ELF-1 (cell line): ENCODE measurements at places on chromosomes 5 and 9.

- DNase-seq, result peak; percentile 32
Observed at GRCh38 chr9:8800196-8800595, 1000.6 kb upstream of the DMAC1 start.

DNA sequence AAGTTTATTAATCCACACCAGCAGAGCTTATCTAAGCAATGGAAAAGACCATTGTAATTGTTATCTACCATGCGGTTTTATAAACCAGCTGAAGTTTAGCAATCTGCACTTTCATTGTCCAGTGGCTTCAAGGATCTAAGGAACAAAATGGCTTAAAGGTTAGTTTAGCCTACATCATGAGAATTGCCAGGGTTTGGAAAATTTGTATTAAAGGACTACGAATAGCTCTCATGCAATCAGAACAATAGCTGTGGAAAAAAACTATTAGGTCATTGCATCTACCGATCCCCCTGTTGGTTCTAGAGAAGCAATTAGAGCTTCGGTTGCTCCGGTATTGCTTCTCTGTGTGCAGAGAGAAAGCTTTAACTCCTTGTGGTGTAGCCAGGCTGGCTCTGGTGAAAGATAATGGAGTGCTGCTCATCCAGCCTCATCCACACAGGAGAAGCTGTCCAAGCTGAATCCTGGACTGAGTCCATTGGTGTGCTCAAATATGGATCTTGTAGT is 86.3 kb upstream of the SLC12A2 start:
- DNase-seq, result no peak

DNA sequence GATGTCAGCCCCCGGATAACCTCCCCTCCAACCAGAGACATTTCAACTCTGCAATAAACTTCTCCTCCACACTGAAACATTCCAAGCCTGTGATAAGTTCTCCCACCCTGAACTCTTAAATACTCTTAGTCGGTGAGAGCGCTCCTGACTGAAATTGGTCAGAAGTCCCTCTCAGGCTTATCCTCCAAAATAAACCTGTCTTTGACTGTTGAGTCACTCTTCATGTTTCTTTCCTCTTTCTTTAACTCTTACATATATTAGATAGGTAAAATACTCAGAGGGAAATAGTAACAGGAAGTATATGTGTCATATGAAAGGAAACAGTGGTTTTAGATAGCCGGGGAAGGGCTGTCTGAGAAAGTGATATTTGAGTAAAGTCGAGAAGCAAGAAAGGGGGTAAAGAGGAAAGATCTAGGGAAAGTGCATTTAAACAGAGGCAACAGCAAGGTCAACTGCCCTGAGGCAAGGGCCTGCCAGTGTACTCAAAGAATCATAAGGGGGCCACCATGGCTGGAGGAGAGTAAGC is 11.0 kb upstream of the FAM81B start:
- no peak for DNase-seq

DNA sequence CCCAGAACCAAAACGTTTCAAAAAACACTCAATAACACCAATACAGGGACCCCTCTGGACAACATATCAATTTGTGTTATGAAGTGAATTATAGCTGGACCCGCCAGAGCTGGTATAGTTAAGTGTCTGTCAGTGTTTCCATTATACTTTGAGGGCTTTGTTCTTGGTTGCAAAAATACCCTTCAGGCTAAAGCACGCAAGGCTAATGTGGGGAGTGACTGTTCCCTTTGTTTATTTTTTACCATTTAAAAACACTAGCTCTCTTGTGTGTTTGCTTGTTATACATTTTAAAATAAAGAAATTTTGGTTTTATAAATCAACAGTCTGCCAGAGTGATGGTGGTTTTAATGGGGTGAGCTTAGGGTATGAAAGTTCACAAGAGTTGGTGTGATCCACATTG is 859.5 kb downstream of the PTPRD start:
- no peak for DNase-seq

DNA sequence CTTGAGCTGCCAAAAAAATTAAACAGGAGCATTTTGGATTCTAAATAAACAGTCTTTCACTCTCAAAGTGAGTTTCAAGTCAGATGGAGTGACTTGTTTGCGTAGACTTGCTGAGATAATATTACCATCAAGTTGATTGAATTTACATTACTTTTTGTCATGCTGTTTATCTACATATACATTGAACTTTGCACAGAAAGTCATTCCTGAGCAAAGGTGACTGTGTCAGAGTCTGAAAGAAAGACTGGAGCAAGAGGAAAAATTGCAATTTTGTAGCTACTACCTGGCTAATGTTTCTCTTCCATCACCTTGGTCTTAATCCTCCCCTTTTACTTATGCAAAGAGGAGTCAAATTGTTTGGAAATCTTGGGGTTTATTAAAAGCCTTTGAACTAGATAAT is 179.4 kb downstream of the PTTG1 start:
- no peak for DNase-seq

DNA sequence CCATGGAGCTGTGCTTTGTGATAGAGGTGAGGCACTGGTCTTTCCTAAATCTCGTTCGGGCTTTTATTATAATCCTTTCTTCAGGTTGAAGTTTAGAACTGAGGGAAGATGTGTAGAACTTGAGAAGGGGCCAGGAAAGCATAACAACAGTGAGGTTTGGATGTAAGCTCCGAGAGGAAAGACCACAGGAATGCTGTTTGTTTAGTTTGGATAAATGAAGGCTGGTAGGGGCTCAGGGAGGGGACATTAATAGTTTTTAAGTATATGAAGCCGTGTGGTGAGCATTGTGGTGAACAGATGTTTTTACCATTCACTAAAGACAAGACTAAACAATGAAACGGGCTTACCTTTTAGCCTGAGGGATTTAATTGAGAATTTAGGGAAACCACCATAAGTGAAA is 130.8 kb downstream of the ARHGAP26 start:
- no peak for DNase-seq

- no peak for DNase-seq
Observed at GRCh38 chr5:138602371-138603000, 27.3 kb upstream of the HSPA9 start.

DNA sequence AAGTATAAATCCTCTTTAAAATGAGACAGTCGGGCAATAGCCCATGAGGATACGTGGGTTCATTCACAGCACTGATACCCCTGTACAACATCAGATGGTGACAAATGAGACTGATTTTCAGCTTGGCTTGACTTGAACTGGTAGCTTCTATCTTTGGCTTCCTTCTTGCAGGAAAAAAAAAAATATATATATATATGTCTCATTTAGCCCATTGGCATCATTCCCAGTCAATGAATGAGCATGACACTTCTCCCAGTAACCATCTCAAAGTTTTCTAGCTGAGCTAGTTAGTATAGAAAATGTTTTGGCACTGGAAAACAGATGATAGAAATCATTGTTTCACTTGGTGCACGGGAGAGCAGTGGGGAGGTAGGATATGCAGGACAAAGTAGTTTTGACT is 222.5 kb upstream of the TAS2R1 start:
- no peak for DNase-seq

DNA sequence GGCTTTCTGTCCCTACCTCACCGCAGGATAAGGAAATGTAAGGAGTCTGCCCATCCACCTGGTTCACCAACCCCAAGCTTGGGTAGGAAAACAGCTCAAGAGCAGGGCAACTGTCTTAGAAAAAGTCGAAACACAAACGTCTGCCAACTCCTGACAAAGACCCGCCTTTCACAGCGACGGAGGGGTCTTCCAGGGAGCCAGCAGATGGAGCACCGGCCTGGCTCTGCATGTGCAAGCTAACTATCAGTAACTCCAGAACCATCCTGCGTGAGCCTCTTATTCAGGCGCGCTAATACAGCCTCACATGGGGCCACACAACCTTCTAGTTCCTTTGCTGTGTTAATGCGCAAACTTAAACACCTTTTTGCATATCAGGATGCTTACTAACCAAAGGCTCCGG is 26.9 kb downstream of the CAMSAP1 start:
- no peak for DNase-seq

- no peak for DNase-seq
Observed at GRCh38 chr5:166540156-166540555, 1751.3 kb upstream of the WWC1 start.
